Esophagus mucosa (tissue), 1 donor: ENCODE measurements at places on chromosomes 1 and 21. TPM values are rescaled to one million over a fixed set of nuclear protein-coding genes. Genes with fewer than 3 reads are reported as not detected.
A peak's percentile ranks its signal among the peaks of the same experiment; 100 is the strongest.

GRCh38 chr1:111488669-111489068 lies 14.8 kb downstream of the ADORA3 start:
- ATAC-seq: no peak

GRCh38 chr1:236044341-236044740 lies 20.5 kb downstream of the NID1 start:
- ATAC-seq: no peak

DNA sequence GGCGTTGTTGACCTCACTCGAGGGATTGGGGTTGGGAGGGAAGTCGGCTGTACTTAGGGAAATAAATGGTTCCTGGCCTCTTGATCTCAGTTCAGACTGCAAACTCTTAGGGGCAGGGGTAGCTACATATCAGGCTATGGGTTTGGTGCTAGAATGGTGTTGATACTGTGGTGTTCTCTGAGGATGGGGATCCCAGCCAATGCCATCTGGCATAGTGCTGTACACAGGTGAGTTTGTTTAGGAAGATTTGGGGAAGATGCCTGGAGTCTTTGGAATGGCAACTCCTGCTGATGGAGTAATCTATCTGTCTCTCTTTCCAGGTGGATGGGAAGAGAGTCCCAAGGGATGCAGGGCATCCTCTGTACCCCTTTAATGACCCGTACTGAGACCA lies 14.3 kb upstream of the NASP start:
- ATAC-seq: no peak

GRCh38 chr1:210251680-210252490 lies 19.3 kb downstream of the SERTAD4 start:
- ATAC-seq: peak; percentile 64

- no peak for ATAC-seq
Measured at GRCh38 chr1:117527566-117528102, 78.2 kb upstream of the TENT5C start.

UBE2U gene
- total RNA-seq: not detected

GRCh38 chr1:78236716-78237115 lies 190.9 kb downstream of the GIPC2 start:
- no peak for ATAC-seq

DNA sequence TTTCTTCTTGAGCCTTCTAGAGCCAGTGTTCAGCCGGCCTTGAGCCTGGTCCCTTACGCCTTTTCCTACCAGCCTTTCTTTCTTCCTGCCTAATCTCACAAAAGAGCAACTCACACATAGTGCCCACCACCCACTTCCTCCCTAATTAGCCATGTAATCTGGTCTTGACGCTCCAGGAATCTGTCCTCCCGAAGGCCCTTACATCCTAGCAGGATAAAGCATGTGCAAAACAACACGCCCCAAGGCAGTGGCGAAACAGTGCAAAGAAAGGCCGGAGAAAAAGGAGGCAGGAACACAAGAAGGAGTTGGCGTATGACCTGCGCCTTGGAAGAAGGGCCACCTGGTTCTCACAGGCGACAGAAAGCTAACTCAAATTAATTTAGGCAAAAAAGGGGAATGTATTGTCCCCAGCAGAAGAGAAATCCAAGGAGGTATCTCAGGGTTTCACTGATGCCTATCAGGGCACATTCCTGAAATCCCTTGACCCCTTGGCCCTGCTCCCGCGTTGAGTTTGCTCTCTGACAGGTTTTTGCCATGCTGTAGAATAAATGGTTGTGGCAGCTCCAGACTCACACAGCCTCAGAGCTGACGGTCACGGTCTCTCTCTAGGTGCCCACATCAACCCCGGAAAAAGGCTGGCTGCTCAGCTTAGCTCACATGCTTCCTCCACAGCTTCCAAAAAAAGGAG lies 79.0 kb downstream of the ZNF281 start:
- ATAC-seq: no peak

GRCh38 chr1:40432644-40433390 lies 17.5 kb upstream of the ZFP69B start:
- no peak for ATAC-seq

- no peak for ATAC-seq
Measured at GRCh38 chr1:231214918-231215680, 25.9 kb upstream of the GNPAT start.

SLC6A17 gene
- total RNA-seq: 0.28 TPM

DNA sequence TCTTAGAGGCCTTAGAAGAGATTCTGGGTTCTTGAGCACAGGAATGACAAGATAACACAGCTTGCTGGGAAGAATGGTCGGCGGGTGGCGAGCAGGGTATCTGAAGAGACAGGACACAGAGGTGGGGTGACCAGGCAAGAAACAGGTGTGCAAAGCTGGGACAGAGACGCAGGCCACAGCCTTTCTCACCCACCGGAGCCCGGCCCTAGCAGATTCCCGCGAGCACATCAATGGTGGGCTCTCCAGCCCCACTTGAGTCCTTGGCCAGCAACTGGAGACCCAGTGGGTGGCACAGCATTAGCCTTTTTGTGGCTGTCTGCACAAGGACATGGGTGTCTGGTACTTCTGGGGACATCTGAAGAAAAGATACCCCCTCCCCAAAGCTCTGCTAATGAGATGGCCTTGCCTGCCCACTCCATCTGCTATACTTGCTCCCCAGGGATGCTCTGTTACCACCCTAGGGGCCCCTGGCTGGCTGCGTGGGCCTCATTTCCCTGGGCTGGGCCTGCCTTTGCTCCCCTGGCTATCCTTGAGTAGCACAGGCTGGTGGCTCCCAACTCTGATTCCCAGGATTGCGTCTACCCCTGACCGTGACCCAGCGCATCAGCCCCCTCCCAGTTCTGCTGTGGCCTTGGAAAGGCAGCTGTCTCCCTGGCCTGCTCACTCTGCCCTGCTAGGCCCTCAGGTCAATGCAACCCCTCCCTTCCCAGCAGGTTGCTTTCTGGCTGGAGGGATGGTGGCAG lies 127.2 kb upstream of the ADAR start:
- ATAC-seq: no peak

GRCh38 chr1:9009438-9010370 lies 16.5 kb downstream of the SLC2A7 start:
- ATAC-seq: no peak

DISC1 gene
- 2.4 TPM for total RNA-seq

MX2 gene
- total RNA-seq: 4.2 TPM

DNA sequence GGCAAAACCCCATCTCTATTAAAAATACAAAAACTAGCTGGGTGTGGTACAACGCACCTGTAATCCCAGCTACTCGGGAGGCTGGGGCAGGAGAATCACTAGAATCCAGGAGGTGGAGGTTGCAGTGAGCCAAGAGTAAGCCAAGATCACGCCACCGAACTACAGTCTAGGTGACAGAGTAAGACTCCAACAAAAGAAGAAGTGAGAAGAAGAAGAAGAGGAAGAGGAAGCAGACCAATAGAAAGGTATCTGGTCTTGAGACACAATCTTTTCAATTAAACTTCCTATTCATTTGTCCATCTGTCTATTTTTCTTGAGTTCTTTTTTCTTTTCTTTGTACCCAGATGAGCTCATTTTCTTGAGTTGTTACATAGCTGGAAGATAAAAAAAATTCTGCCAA lies 55.7 kb upstream of the ACADM start:
- ATAC-seq: no peak

DNA sequence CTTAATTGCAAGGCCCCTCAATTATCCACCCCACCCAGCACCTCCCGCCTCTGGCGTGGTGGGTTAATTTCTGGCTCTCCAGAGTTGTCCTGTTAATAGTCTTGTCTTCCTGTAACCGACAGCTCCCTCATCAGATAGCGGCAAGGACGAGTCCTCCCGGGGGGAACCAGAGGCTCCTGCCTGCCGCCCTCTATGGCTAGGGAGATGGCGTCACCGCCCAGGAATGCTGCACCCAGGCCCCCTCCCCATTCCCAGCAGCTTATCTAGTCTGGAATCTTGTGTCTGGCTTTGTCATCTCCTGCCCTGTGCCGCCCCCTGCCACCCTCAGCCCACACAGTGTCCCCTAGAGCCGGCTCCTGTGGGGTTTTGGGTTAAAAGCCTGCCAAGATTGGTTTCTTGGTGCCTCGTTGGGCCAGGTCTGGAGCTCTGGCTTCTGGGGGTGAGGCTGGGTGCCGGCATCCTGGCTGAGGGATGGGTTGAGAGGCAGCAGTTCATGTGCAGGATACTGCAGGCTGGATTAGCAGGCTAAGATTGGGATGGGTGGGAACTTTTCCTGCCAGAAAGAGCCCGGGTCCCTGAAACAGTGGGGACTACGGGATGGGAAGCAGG lies 48.8 kb downstream of the EDN2 start:
- no peak for ATAC-seq

- ATAC-seq: peak; percentile 54
Measured at GRCh38 chr21:41953831-41954653, at the start of gene C2CD2. Gene C2CD2, minus strand, starts transcription at chr21:41954018. Its CDS starts 370 bp downstream, at chr21:41953648.

- ATAC-seq: peak; percentile 55
Measured at GRCh38 chr1:16167331-16168143, 11.7 kb upstream of the EPHA2 start.

GRCh38 chr21:25329227-25329825 lies 278.0 kb downstream of the MRPL39 start:
- ATAC-seq: no peak

MASP2 gene
- not detected for total RNA-seq

DNA sequence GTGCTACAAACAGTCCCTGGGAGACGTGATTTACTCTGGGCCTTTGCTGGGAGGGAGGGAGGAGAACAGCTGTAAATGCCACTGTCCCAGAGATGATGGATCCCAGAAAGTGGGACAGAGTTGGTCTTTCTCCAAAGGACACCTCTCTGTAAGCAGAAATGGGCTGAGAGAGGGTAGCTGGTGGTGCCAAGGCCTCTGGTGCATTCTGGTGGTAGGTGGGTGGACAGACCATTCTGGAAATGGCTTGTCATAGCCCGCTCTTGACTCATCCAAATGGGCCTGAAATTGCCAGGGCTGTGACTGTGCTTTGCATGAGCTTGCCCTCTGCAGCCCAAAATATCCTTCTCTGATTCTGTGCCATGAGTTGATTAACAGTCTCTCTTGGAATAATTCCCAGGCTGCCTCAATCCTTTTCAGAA lies 36.1 kb downstream of the CCDC185 start:
- peak; percentile 82 for ATAC-seq

OPRD1 gene
- total RNA-seq: not detected

- ATAC-seq: no peak
Measured at GRCh38 chr1:224493269-224493668, 58.7 kb upstream of the WDR26 start.

GRCh38 chr1:51302746-51303145 lies 27.6 kb downstream of the TTC39A start:
- ATAC-seq: no peak

- ATAC-seq: no peak
Measured at GRCh38 chr1:85575363-85575995, 5.1 kb upstream of the CCN1 start.

- no peak for ATAC-seq
Measured at GRCh38 chr21:26445440-26445839, 127.6 kb downstream of the CYYR1 start.

MAN1C1 gene
- total RNA-seq: 2.6 TPM

CFAP74 gene
- not detected for total RNA-seq

DNA sequence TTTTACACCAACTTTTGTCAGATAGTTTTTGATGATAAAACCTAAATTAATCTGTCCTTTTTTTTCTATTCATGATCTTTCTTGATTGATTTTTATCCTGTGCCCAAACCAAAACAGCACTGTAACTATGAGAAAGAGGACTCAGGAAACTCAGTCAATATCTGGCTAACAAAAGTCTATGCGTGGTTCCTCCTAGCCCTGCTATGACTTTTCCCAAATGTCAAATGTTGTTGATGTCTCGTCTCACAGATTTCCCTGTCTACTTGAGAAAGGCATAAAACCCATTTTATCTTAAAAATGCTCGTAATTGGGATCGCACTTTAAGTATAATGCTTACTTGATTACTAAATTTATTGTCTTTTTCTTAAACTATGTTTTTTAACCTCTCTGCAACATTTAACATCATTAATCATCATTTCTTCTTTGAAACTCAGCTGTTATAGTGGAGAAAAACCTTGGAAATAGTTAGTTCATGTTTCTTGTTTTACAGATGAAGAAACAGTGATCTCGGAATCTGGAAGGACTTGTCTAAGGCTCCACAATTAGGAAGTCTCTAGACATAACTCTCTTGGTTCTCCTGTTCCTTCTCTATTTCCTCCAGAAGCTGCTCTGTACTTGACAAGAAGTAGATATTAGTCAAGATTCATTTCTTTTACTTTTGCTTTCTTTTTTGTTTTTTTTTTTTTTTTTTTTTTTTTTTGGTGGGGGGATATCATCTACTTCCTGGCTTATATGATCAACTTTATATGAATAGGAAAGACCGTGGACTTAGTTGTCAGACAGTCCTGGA lies 26.2 kb upstream of the PTPRC start:
- no peak for ATAC-seq

- ATAC-seq: no peak
Measured at GRCh38 chr21:43936247-43936967, 71.4 kb downstream of the AGPAT3 start.
